ENCODE measurements at places on chromosomes 7 and 10.
A peak's percentile ranks its signal among the peaks of the same experiment; 100 is the strongest.

DNA sequence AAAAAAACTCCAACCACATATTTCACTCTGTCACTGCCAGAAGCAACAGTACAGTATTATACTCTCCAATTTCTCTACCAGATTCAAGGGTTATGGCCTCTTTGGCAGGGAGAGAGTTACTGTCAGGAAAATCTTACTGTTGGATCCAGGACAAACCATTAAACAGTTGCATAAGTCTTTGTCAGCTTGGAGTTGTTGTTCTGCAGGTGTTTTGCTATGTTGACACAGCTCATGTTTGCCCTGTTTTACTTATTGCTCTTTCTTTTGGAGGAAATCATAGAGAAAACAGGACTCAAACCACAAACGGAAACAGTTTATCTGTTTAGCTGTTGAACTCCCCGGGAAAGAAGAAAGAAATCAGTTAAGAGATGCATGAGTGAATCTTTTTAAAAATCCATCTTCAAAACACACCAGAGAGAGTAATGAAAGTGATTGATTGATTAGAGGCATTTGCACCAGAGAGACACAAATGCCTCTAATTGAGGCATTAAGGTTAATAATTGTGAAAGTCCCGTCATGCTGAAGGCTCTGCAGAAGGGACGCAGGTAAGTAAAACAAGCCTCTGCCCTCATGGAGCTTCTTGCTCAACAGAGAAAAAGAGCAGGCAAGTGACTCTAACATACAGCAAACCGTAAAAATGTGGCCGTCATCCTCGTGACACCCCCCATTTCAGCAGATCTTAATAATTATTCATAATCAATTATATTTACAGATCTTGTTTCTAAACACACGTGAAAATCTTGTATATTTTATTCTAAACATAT, 38.7 kb upstream of the ARHGAP21 start:
- no peak for DNase-seq

DNA sequence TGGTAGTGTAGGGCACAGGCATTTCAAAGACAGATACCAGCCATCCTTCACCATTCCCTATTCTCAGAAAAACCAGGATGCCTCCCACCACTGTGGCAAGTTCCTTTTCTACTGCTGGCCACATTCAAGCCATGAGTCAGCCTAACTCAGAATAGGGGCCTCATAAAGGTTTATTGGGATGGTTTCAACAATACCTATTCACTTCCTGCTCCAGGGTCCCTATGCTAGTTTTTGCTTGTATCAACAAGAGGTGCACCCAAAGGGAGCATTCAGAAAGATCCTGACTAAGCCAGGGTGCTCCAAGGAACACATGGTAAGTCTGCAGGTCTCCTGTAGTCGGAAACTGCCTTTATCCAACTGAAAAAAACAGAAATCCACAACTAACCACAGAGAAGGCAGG, 76.9 kb upstream of the EGR2 start:
- DNase-seq: no peak

GRCh38 chr10:132100556-132101349, 35.0 kb downstream of the JAKMIP3 start:
- DNase-seq: no peak

DNA sequence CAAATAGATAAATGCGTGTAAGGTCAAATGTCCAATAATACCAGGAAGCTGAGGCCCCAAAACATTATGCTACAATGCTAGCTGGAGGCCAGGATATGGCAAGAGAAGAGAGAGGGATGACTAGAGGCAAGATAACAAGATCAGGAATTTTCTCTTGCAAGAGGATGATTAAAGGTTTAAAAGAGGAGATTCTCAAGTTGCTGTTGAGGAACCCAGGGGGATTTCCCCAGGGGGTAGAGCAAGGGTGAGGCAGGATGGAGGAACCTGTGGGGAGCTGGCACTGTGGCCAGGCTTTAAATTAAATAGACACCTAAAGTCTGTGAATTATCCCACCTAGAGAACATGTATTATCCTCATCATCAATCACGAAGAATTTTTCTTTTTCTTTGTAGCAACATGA, 3.4 kb upstream of the TAS2R60 start:
- DNase-seq: no peak

GRCh38 chr10:69814251-69814650, 12.5 kb downstream of the COL13A1 start:
- no peak for DNase-seq

DNA sequence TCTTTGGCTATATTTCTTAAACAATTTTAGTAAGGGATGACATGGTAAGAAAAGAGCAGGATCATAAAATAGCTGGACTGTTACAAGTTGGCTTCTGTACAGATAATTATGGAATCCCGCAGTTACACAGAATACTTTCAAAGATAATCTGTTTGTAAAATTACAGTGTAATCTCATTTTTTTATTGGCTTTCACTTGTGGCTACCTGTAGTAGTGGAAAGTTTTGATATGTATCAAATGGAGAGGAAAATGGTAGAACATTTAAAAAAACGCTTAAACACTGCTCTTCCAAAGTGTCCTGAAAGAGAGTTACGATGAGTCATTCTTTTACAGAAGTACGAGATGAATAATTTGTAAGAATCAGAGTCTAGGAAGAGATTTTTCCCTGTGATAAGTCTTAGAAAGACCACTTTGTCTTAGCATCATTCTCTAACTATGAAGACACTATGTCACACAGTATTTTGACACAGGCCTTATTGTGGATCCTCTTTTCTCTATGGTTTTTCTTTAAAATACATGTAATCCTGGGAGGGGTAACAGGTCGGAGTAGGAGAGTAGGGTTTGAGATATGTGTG, 215.0 kb upstream of the DKK1 start:
- DNase-seq: no peak

GRCh38 chr7:70387217-70387616, 744.7 kb upstream of the GALNT17 start:
- no peak for DNase-seq

DNA sequence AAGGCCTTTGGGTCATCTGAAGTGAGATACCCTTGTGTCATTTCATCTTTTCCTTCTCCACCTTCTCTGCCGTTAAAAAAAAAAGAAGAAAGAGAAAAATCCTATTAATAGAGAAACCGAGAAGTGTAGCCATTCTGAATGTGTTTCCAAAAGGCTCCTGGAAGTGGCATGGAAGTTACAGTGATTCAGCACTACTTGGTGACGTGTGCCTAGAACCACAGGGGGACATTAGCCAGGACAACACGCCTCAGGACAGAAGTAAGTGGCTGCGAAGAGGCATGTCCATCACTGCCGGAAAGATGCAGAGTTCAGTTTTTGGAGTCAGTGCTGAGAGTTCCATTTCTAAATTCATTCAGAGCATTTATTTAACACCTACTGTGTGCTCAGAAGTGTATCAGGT, 6.3 kb downstream of the HTRA1 start:
- DNase-seq: no peak

GRCh38 chr10:127878475-127879055, 14.2 kb downstream of the CLRN3 start:
- DNase-seq: no peak

DNA sequence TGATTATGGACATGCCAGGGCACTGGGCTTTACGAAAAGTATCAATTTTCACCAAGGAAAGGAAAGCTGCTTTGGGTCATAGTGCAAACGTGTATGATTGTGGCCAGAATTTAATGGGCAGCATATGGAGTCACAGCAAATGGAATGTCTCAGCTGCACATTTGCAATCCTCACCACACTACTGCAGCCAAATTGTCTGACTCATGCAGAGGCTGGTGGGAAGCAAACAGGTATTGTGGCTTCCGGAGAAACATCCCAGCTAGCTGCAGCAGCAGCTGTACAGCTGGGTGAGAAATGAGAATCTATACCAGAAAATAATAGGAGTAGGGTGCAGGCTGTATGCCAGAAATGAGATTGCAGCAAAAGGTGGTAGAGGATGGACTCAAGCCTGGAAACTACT, 374.7 kb upstream of the VWC2 start:
- DNase-seq: no peak

GRCh38 chr7:19145434-19146115, 354 bp upstream of the FERD3L start:
- DNase-seq: no peak

DNA sequence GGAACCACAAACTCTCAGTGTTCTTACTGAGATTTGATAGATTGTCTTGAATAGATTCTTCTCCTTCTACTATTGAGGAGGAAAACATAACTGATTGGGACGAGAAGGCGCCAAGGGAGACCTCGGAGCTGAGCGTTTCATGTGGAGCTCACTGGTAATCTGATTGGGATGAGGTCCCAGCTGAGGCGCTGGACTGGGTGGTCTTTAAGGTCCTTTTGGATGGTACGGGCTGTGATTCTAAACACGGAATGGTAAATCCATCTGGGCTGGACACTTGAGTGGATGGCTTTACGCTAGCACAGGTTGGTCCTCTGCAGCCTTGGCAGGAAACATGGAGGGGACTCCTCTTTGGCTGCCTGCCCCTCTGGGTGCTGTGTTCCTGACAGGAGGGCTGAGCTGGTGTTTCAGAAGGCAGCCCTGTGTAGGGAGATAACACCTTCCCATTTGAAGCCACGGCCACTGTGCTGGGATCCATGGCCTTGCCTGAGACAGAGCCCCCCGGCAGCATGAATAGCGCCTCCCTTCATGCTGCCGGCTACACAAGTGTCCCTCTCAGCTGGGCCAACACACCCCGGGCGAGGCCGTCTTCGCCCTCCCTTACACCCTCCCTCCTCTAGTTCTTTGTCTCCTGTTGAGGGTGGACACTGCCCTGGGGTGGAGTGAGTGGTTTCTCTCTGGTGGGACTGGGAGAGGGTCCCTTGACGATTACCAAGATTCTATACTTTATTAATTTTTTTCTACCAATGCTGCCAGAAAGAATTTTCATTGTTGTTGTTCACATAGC, 203.2 kb upstream of the SHH start:
- no peak for DNase-seq

- no peak for DNase-seq
Observed at GRCh38 chr7:93757426-93757825, 133.1 kb downstream of the TFPI2 start.

- DNase-seq: no peak
Observed at GRCh38 chr10:112986544-112987190, 36.6 kb downstream of the TCF7L2 start.

- no peak for DNase-seq
Observed at GRCh38 chr7:116571552-116571951, 46.7 kb downstream of the CAV1 start.

DNA sequence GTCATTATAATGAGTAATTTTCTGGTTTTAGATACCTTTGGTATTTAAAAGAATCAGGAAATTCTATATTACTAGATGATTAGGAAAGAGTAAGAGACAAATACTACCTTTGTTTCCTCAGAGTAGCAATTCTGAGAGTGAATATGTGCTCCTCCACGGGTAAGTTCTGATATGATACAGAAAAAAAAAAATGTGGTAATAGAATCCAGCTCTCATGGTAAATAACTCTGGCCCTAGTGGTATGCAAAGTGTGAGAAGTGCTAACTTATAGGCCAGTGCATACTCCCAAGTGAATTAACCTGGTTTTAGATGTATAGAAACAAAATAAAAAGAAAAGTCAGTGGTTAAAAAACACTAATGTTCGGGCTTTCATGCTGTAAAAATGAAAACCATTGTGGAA, 512.6 kb upstream of the SEMA3D start:
- peak; percentile 32 for DNase-seq

DNA sequence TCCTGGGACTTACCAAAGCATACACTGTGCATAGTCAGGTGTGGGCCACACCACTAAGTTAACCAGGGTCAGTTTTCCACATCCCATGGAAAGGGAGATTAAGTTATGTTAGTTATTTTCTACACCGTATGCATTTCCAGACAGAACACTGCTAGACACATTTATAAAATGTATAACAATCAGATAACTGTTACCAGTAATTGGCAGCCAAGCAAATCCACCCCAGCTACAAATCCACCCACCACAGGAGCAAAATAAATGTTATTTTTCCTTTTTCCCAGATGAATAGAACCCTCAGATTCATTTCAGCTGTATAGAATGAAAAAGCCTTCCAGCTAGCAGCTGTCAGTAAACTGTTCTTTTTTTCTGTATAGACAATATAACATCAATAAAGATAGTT, 256.9 kb upstream of the FZD1 start:
- no peak for DNase-seq

DNA sequence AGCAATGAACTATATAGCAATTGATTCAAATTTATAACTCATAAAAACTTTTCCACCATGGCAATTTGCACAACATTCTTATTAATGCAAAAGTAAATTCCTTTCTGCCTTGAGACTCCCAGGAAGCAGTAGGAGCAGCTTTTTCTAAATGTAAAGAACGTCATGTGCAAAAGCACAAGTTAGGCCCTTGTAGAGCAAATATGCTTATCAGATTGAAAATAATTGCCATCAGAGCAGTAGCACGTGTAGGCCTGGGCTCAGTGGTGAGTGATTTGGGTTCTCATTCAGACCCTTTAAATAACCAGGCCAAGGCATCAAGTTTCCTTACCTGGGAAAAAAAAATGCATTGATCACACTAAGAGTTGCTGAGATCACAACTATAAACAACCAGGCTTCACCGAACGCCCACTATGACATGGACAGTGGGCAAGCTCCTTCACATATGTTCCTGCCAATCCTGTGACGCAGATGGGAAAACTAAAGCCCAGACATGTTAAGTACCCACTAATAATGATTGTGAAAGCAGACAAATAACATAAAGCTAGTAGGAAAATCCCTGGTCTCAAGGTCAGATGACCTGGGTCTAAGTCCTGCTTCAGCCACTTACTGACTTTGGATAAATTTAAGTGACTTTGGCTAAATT, 22.1 kb upstream of the SAR1A start:
- DNase-seq: no peak

- no peak for DNase-seq
Observed at GRCh38 chr10:52759154-52759553, 13.4 kb downstream of the MBL2 start.

GRCh38 chr10:27625452-27626211, 120.0 kb downstream of the MKX start:
- DNase-seq: peak; percentile 82

DNA sequence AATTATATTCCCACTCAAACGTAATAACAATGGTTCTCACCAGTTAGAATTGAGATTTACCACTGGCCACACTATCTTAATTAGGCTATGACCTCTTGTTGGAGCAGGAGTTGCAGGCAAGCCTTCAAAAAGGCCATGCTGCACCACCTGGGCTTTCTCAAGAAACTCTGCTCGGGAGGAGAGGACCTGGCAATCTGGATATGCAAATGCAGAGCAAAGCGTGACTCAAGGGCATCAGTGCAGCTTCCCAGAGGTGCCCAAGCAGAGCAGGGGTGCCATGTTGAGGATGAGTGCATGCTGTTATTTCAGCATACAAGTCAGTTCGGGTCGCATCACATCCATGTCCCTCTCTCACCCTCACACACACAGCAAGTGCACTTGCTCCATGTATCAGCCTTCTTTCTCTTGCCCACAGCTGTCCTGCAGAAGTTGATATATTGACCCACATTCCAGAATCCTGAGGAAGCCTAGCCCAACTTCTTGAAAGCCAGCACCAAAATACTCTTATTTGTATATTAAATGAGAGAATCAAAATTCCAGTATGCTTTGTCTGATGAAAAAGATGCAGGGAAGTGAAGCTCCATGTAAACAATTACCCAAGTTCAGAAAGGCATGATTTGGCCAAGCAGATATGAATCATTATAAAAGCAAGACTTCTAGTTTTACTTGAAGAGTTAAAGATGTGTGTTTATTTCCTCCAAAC, 55.7 kb upstream of the IL6 start:
- no peak for DNase-seq
